ENCODE measurements at places on chromosomes 2 and 18.
A peak's percentile ranks its signal among the peaks of the same experiment; 100 is the strongest.

DNA sequence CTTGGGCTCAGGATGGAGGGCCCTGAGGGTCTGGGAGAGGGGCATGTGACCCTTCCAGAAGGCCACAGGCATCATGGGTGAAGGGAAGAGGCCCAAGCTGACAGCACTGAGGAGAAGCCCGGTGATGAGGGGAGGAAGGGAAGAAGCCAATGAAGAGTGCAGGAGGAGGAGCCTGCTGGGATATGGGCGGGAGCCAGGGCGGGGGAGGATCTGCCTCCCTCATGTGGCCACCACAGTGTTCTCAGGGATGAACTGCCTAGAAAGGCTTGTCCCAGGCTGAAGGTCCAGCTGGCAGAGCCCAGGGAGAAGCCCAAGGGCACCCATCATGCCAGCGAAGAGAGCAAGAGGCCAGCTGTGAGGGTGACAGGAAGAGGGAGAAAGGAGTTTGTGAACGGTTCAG, 24.6 kb upstream of the PLB1 start:
- DNase-seq: no peak

DNA sequence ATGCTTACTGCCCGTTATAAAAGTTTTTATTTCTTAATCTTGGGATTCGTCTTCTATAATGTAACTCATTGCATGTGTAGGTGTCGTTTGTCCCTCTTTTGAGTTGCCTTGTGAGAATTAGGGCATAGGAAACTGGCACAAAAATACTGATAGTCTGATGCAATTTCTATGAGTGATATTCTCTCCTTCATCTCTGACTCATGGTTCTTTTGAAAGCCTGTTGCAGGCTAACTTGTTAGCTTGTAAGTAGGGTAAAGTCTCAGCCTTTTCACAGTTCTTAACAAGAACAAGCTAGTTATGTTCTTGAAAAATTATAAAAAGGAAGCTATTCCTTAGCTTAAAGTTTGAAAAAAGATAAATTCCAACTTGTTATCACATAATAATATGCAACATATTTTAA, 1085.4 kb upstream of the NRXN1 start:
- no peak for DNase-seq

- no peak for DNase-seq
Observed at GRCh38 chr2:41725901-41726300, 321.9 kb upstream of the PKDCC start.

DNA sequence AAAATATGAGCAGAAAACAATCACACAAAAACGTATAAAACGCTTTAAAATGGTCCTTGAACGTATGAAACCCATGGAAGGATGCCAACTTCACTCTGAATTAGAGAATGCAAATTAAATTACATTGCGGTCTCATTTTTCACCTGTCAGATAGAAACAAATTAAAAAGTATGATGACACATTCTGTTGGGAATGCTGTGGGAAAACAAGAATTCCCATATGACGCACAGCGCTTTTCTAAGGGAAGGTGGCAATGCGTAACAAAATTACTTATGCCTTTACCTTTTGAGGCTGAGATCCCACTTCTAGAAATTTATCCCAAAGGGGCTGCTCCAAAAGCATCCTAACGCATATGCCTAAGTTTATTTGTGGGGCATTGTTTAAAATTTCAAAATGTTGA, 3.8 kb upstream of the RPS7 start:
- DNase-seq: no peak

- DNase-seq: no peak
Observed at GRCh38 chr2:181790716-181791649, 100.5 kb upstream of the ITPRID2 start.

GRCh38 chr18:5095239-5095638, 101.8 kb downstream of the AKAIN1 start:
- DNase-seq: no peak

DNA sequence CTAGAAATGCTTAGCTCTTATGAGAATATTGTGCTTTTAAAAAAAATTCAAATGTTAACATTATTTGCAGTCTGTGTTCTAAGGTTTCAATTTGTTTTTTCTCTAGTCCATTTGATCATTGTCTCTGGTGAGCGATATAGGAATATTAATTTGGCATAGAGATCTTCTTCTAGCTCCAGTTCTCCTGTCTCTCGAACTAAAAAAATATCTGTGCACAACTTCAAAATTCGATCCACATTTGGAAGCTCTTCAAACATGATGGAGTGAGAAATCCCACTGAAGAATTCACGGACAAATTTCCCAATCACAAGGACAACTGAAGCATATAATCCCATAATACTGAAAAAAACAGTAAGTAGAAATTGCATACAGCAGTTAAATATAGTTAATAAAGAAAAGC, 145.6 kb downstream of the NAPG start:
- no peak for DNase-seq

DNA sequence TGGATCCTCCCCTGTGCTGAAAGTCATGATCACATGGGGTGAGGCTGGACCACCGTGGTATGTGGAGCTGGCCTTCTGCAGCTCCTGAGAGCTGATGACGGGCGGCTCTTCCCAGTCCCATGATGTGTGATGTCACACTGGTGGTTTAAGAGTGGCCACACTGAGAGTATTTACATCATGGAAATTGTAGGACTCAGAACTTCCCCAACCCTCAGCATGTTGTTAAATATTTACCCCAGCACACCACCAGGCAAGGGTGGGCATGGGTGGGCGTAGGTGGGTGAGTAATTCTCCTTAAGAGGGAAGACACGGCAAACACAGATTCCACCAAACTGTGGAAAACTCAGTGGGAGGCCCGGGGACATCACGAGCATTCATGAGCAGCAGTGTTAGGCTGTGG, 106.8 kb downstream of the ALPK2 start:
- no peak for DNase-seq

- DNase-seq: no peak
Observed at GRCh38 chr18:36685580-36685979, 143.2 kb downstream of the TPGS2 start.

DNA sequence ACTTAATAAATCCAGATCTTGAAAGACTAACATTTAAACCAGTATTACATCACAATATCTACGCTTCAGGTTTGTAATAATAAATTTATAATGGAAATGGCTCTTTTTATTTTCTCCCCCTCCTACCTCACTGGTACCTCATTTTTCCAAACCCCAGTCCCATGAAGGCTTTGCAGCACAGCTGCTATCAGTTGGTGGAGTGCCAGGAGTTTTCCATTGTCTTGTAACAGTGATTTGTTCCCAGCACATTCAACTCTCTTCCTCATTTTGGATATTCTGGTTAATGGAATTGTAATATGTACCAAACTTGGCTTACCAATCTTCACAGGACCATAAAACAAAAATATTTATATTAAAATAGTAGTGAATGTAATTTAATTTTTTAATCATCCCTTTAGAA, 91.2 kb downstream of the VRK2 start:
- no peak for DNase-seq

- DNase-seq: no peak
Observed at GRCh38 chr2:110650346-110650745, 27.5 kb downstream of the BUB1 start.

DNA sequence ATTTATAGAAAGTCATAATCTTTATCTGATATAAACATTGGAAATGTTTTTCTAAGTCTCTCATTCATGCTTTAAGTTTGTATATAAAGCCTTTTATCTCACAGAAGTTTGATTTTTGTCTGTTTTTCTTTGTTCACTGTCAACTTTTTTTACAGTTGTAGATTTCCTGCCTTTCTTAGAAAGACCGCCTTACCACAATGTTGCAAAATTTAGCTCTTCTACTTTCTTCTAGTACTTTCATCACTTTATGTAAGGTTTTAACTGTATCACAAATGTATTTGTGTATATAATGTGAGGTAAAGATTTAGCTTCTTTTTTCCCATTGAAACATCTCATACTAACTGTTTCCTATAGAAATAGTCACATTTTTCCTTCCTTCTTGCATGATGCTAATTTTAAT, 136.1 kb downstream of the DNAH6 start:
- no peak for DNase-seq

DNA sequence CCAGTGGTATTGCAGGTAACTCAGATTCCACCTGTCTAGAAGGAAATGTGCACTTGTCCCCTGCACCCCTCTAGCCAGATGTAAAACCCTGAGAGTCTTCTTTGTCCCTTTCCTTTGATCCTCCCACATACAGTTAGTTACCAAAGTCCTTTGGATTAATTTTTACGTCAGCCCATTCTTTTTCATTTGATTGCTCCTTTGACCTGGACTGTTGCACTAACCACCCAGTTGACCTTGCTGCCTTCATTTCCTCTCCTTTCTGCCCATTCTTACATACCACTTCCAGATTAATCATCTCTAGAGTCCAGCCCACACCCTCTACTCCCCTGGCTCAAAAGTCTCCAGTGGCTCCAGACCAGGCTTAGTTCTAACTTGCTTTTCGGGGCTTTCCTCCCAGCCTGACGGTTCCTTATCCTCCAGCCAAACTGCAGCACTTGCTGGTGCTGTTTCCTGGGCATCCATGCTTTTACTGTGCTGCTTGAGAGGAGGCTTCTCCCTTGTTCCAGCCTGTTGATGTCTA, 99.3 kb downstream of the SPTBN1 start:
- DNase-seq: no peak

DNA sequence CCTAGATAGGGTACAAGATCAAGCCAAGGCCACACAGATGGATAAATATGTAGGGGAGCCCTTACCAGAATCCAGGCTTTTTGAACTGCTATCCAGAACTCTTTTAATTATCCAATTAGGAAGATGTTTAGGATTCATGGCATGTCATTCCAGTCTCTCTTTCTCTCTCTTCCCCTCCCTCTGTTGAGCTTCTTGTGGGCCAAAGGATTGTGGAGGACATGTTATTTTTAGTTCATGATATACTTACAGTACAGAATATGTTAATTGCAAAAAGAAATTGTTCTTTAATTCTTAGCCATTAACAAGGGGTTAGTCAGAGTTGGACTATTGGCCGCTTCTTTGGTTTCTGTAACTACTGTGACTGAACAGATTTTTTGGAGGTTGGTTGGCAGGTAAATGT, 113.0 kb downstream of the SETBP1 start:
- DNase-seq: no peak

DNA sequence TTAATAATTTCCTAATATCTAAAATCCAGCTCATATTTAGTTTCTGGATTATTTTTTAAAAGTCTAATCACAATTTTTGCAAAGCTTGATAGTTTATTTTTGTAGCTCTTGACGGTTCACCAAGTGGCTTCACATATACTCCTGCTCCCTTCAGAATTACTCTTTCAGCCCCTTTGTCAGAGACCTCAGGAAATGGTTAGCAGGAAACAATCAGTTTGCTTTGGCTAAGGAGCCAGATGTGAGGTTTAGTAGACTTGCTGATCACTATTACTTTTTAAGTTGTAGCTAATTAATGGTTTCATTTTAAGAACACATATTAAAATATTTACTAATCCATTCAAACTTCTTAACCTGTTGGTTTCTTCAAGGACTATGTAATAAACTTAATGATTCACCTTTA, 2.3 kb downstream of the RBBP8 start:
- no peak for DNase-seq

- no peak for DNase-seq
Observed at GRCh38 chr18:55509631-55510324, 78.2 kb downstream of the TCF4 start.

DNA sequence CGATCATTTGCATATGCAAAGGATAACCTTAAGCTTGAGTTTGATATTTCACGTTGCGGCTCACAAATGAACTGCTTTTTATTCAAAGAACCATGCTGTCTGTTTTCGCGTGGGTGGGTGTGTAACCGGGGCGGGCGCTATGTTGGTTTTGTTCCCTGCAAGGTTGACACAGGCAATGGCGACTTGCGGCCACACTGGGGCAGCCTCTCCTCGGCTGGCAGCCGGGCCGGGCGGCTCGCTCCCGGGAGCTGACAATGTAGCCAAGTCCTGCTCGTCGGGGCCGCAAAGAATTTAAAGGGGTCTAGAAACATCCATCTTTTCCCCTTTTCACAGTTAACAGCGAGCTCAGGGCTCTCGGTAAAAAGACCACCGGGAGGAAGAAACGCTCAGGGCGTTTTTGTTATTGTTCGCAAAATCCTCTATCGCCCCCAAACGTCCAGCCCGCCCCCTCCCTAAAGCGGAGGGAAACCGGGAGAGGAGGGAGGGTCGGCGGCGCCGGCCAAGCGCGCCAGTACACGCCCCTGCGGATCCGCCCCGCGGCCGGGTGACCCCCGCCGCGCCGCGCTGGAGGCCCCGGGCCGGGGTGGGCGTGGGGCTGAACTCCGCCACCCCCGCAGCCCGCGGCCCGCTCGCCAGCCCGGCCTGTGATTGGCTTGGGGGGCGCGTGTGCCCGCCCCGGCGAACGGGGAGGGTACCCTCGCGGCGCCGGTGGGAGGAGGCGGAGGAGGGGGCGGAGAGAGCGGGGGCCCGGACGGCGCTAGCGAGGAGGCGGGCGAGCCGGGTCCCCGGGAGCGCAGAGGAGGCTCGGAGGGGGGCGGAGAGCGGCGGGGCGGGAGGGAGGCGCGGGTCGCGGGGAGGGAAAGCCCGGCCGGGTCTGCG, at the start of gene NEDD4L:
NEDD4L (plus strand) TSS at position 736 of the 879 bp plus-strand sequence. CDS start 435 bp downstream, outside the sequence.
- DNase-seq: peak; percentile 92

DNA sequence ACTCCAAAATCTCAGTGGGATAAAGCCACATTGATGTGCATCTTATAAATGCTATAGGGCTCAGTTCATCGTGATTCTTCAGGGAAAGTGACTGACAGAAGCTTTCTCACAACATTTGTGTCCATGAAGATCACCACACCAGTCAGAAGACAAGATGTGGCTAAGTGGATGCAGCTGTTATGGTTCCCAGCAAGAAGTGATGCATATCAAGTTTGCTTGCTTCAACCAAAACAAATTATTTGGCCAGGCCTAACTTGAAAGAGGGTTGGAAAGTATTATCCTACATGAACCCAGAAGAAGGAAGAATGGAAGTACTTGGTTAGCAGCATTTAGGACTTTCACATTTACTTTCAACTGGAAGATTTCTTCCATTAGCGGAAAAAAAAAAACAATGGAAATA, 210.0 kb upstream of the ACVR2A start:
- peak; percentile 26 for DNase-seq
